CD4-positive, alpha-beta T cell treated with Interleukin-17A for 4 hours (primary cell): ENCODE measurements at places on chromosomes 3 and 15.

DNA sequence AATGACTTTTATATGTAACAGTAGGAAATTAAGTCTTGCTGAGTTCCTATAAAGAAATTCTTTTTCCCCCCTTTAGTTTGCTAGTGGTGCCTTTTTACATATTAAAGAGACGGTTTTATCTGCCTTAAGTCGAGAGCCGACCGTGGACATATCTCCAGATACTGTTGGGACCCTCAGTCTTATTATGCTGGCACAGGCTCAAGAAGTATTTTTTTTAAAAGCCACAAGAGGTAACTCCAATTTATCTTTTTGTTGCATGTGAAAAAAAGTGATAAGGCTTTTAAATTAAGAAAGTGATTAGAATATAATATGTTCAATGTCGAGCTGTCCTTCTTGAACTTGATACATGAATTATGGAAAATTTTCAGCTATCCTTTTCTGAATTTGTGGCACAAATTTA is 26.7 kb downstream of the PDCD6IP start:
- DNase-seq: no peak

GRCh38 chr15:72227192-72227586 is 3.8 kb downstream of the PKM start:
- peak; percentile 47 for DNase-seq

DNA sequence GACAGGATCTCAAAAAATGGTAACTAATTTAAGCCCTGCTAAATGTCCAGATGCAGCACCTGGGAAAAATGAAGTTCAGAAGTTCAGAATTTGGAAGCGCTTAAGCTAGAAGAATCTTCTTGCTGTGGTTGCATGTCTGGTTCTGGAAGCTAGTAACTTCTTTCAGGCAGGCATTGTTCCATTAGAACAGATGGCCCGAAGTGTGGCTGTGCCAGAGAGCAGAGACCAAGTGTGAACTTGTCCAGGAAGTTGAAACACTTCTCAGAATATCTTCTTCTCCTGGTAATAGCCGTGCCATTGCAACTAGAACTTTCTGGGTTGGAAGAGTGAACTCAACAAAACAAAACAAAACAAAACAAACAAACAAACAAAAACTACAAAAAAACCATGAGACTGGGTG is 80.0 kb downstream of the MITF start:
- DNase-seq: no peak

DNA sequence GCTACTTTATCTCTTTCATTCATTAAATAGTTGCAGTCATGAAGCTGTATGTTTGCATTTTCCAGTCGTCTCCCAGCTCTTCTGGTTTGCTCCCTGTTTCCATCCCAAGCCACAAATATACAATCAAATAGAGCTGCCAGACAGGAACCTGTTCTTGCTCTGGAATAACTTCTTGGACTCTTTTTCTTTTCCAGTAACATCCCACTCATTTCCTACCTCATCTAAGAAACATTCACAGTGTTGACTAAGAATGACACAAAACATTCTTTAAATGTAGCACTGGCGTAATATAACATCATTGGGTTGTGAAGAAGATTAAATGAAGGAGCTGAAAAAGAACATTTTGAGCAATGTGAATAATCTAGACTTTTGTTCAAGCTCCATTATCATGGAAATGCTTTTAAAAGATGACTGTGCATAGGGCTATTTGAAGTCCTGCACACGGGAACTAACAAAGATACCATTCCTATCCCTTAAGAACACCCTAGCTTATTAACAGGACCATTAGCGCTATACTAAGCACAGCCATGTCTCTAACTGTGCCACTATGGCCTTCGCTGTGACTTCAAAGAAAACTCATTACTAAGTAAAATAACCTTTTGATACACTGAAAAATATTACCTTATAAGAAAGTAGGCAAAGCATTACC is 574.0 kb downstream of the NAALADL2 start:
- DNase-seq: no peak

- peak; percentile 6 for DNase-seq
These were observed 24.4 kb downstream of the RLBP1 start for GRCh38 chr15:89196994-89197393.

DNA sequence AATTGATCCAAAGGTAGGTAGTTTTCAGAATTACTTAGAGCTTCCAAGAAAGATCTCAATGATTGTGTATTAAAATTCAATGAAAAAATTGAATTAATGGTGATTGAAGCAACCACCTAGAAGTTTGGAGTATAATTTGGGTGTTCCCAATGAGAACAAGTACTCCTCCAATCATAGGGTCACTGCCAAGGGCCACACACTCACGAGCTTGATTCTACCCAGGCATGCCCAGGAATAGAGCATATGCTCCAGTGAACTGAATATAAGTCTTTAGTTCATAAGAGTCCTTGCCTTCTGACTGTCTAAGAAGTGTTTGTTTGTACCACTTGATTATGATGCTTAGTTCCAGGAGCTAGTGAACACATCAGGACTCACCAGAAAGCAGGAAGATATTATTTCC is 133.9 kb downstream of the CPNE4 start:
- DNase-seq: no peak
